Amniotic epithelial cell (primary cell): ENCODE measurements at places on chromosomes 2 and 18.

DNA sequence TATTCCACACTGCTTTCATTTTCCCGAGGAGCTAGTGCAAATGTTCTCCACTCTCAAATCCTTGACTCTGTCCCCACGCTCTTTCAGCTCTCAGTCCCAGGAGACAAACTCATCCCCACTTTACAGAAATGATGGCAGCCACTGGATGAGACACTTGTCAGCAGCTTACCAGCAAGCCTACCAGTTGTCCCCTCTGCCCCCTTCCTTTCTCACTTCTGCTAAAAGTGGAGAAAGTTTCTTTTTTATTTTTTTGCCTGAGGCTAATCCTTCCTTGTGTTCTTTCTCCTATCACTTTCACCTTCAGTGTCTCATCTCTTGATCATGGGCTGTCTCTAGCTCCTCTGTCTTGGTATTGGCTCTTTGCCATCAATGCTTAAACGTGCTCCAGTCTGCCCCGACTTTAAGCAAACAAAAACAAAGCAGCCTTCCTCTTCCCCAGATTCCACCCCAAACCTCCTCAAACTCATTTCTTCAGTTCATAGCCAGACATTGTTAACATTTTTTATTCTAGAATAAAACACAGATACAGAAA, 64.5 kb downstream of the TTC32 start:
- no peak for DNase-seq

- DNase-seq = no peak
Measured at GRCh38 chr2:108909275-108909823, 79.7 kb downstream of the EDAR start.

- peak; percentile 65 for DNase-seq
Measured at GRCh38 chr2:235639885-235640284, 146.0 kb downstream of the AGAP1 start.

- peak; percentile 79 for DNase-seq
Measured at GRCh38 chr2:164826293-164827243, 15.1 kb downstream of the COBLL1 start.

DNA sequence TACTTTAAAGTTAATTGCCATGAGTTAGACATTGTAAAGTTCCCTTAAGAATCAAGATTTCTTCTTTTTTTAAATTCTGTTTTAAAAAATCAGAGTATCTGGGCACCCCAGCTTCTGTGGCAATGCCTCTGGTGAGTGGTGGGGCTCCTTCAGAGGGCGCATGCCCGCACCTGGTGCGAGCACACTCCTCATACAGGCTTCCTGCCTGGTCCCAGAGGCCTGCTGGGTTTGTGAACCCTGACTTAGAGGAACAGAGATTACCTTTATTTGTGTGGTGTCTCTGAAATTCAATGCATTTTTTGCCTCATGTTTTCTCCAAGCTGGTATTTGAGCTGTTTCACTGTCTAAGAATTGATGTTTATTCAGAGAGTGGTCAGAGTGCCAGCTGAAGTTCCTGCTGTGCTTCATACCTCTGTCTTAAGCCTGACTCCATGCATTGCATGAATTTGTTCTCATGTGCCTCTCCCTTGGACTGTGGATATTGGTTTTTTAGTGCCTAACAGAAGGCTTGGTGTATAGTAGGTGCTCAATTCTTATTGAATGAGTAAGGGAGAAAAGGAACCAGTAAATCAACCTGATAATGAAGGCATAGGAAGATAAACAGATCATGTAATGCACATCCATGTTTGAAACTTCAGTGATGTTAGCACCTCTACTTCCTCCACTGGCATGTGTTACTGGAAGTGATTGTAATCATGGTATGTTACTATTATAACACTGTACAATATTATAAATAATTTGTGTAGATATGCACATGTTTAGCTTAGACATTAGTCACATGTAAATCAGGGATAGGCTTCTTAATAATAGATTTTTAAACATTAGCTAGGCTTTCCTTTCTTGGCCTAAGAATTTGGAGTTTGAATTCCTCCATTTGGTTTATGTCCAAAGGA, 29.0 kb downstream of the PHLPP1 start:
- peak; percentile 42 for DNase-seq

DNA sequence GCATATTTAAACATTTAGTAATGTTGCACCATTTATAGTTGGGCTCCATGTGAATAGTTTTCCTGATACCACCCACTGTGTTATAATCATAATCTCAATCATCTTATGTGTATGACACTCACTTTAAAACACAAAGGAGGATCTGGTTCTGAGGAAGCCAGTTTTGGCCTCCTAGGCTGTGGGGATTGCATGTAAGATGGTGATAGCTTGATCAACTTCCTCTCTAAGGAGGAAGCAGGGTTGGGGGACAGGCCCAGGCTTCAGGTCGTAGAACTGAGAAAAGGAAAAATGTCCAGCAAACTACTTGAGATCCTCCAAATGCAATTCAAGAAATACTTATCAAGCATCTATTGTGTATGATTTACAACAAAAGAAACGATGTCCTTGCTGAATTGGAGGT, 4.9 kb upstream of the PPM1B start:
- no peak for DNase-seq

GRCh38 chr2:47237375-47238334, 82.5 kb upstream of the STPG4 start:
- DNase-seq = peak; percentile 84

DNA sequence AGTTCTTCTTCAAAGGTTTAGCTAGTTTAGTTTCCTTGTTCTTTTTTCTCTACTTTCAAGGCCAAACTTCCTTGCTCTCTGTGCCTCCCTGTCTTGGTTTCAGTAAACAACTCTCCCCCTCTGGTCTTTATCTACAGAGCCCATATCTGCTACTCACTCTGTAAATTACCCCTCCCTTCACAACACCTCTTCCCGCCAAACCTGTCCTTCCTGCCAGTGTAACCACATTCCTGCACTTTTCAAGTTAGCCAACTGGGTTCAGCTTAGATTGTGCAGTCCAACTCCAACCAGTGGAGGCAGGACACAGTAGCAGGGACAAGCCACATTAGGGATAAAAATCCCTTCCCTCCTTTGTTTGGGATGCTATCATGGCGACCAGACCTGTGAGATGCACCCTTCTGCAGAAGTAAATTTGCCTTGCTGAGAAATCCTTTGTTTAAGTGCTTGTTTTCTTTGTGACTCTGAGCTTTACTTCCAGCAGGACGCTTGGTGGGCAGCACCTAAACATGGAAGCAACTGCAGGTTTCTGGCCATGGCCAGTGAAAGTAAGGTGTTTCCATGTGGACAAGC, 706.0 kb downstream of the KCNJ3 start:
- no peak for DNase-seq

GRCh38 chr2:226796012-226796839, 3.4 kb downstream of the IRS1 start:
- no peak for DNase-seq

- DNase-seq = no peak
Measured at GRCh38 chr18:24031318-24031717, 16.8 kb downstream of the TTC39C start.
